Activated T-cell treated with anti-CD3 and anti-CD28 coated beads, Interleukin-2, amount 50 U/mL, for 1 hour (primary cell): ENCODE measurements at places on chromosomes 7 and 10.

DNA sequence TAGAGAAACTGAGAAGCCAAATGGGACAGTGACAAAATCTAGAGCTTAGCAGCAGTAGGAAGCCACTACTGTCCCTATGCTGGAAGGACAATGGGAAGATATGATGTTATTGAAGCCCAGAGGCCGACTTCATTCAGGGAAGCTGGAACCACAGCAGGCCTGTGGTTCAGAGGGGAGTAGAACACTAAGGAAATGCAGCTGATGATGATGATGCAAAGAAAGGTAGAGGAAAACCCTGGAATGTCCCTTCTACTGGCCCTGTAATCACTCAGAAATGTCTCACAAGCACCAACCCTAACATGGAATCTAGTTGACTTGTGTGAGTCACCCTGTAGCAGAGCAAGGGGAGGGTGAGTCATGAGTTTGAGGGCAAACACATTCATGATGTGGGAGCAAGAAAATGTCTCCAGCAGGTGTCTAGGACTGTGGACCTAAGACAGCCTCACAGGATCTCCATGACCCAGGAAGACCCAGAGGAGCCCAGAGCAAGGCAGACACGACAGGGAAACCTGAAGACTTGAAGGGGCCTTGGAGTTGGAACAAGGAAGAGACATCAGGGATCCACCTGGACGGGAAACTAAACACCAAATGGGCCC is 37.0 kb upstream of the LRRC17 start:
- DNase-seq: no peak

GRCh38 chr7:92973974-92974373 is 137.6 kb upstream of the CDK6 start:
- no peak for DNase-seq

DNA sequence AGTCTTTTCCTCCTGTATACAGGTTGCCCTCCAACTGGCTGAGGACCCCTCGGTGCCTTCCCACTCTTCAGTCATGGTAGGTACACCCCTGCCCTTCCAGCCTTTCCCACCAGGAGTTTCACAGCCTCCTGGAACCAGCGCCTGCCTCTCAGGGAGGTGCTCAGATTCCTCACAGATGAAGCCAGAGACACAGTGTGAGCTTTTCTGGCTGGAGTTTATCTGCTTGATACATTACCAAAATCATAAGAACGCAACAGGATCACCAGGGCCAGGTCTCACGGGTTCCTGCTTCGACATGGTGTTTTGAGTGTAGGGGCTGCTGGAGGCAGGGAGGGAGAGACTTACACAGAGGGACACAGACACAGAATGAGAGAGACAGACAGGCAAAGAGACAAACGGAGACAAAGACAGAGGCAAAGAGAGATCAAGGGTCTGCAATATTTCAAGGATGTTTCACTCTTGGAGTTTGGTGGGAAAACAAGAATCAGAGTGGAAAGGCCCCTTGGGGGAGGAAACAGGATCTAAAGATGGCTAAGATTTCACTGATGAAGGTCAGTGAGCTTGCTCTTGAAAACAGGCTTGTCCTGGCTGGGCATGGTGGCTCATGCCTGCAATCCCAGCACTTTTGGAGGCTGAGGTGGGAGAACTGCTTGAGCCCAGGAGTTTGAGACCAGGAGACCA is 6.5 kb upstream of the INMT start:
- no peak for DNase-seq

- no peak for DNase-seq
Measured at GRCh38 chr10:101807158-101807557, 11.1 kb downstream of the OGA start.

DNA sequence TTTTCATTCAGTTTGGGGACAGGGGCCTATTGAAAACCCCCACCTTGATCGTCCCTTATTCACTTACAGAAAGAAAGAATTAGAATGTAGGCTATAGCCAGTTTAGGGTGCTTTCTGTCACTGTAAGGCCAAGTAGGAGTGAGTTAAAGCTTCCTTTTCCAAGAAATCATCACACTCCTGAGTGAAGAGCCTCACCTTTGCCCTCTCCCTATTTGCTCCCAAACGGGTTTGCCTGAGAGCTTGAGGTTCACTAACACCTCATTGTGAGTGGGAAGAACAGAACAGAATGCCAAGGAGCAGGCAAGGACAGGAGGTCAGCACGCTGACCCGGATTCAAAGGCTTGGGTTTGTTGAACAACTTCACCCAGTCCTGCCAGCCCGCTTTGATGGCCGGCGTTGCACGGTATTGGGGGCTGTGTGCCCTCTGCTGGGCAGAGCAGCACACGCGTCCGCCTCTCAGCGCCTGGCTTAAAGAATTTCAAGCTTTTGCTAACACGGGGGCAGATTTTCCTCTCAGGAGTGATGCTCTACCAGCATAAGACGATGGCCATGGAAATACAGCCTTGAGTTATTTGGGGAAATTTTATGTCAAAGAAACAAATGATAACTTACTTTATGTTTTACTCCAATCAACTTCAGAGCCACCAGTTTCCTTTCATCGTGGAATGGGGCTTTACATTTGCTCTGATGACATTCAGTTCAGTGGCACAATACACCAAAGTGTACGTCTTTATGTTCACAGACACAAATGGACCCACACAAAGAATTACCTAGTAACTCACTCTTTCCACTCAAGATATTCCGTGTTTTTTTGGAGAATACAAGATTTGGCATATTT is 470.0 kb downstream of the SUGCT start:
- peak; percentile 16 for DNase-seq
